ENCODE measurements at places on chromosomes 2 and 18. TPM values are rescaled to one million over a fixed set of nuclear protein-coding genes. Genes with fewer than 3 reads are reported as not detected.

The DAPL1 gene
- not detected for total RNA-seq

- no peak for DNase-seq
Measured at GRCh38 chr18:13067966-13068365, 76.8 kb downstream of the CEP192 start.

- DNase-seq, result no peak
Measured at GRCh38 chr2:62486439-62486765, 19.6 kb downstream of the TMEM17 start.

- no peak for DNase-seq
Measured at GRCh38 chr18:57837917-57838548, 34.9 kb upstream of the ATP8B1 start.

DNA sequence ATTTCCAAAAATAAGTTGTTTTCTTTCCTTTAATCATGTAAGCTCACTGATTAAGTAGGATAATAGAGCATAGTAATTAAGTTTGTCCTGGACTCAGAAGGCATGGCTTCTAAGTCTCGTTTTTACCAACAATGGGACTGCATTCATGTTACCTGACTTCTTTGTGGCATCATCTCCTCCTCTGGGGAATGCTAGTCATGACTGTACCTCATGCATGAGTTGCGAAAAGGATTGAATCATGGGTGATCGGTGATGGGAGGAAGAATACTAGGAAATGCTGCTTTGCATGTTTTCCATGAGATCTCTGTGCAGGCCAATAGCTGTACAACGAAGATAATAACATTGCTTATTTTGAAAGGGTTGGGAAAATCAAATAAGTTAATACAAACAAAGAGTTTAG, 981.6 kb downstream of the CNTNAP5 start:
- DNase-seq, result no peak

All from CD4-positive, alpha-beta T cell (primary cell).